ENCODE measurements at places on chromosomes 1 and 21. TPM values are rescaled to one million over a fixed set of nuclear protein-coding genes. Genes with fewer than 3 reads are reported as not detected.

DNA sequence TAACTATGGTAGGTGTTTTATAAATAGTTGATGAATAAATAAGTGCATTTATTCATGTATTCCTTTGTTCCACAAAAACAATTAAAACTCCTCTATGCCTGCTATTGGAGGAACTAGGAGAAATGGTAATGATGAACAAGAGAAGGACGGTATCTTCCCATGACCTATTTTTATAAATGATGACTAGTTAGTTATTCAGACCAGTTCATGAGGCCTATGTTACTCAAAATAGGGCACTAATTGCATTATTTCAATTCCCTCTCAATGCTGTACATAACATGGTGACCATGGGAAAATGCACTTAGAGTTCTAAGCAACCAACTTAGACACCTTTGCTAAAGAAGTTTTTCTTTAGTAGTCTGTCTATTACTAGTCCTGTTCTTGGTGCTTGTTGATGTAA is 53.1 kb downstream of the XCL1 start:
- H3K36me3 ChIP-seq: no peaks in the 10 kb centered on the region
- H3K4me3 ChIP-seq: no peak overlapping the region
- H3K27ac ChIP-seq: no peak overlapping the region

- no peak overlapping the region for H3K4me3 ChIP-seq
- no peak for DNase-seq
- no peaks in the 10 kb centered on the region for H3K4me1 ChIP-seq
- H3K36me3 ChIP-seq: no peaks in the 10 kb centered on the region
- H3K27me3 ChIP-seq: no peaks in the 10 kb centered on the region
Observed at GRCh38 chr1:158716335-158716734, 4.2 kb downstream of the OR6K3 start.

The DCST2 gene
- polyA plus RNA-seq: 2.0 TPM

The IL20 gene
- polyA plus RNA-seq: not detected

The AVPR1B gene
- not detected for polyA plus RNA-seq

All from left lung (tissue), 14 donors.